Stimulated activated CD4-positive, alpha-beta T cell treated with anti-CD3 and anti-CD28 coated beads, Interleukin-1b, Interleukin-23, amount 100 ng/mL, for 1 hour (primary cell): ENCODE measurements at places on chromosomes 1 and 21.

- no peak for DNase-seq
Measured at GRCh38 chr1:43067977-43068751, 103.9 kb downstream of the EBNA1BP2 start.

GRCh38 chr1:52281518-52281917 lies 84.5 kb downstream of the CC2D1B start:
- DNase-seq: no peak

DNA sequence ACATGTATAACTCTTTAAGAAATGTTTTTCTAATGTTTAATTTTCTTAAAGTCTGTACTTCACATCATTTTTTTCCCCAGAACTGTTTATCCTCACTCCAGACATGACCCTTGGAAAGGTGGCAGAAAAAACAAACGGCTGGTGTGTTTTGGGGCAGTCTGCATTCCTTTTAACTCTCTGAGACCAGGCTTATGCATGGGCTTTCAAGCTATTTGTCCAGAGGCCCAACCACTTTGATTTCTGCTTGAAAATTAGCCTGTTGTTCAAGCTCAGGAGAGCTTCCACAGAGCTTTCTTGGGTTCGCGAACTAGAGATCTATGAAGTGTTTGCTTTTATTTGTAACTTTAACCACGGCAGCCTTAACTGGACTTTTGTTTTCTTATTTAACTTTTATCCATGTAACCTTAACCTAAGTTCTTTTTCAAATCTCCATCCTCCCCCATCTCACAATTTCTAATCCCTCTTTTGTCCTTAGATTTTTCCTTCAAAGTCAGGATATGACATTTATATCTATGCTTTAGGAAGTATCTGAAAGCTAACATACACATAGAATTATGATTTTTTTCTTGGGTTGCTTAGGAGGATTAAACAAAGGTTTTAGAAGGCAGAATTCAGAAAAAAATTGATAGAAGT lies 111.8 kb downstream of the FGGY start:
- no peak for DNase-seq

GRCh38 chr1:208158640-208159554 lies 85.3 kb downstream of the PLXNA2 start:
- no peak for DNase-seq

DNA sequence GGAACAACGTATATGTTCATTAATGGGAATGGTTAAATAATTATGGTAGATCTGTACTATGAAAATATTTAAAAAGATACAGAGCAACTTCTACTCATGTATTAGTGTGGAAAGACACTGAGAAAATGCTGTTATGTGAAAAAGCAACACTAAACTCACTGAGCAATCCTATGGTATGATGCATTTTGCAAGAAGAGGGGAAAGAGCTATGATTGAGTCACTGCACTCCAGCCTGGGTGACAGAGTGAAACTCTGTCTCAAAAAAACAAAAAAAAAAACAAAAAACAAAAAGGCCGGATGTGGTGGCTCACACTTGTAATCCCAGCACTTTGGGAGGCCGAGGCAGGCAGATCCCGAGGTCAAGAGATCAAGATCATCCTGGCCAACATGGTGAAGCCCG lies 44.4 kb downstream of the ATP5PO start:
- no peak for DNase-seq

GRCh38 chr21:42650441-42651421 lies 2.7 kb upstream of the PDE9A start:
- DNase-seq: no peak

DNA sequence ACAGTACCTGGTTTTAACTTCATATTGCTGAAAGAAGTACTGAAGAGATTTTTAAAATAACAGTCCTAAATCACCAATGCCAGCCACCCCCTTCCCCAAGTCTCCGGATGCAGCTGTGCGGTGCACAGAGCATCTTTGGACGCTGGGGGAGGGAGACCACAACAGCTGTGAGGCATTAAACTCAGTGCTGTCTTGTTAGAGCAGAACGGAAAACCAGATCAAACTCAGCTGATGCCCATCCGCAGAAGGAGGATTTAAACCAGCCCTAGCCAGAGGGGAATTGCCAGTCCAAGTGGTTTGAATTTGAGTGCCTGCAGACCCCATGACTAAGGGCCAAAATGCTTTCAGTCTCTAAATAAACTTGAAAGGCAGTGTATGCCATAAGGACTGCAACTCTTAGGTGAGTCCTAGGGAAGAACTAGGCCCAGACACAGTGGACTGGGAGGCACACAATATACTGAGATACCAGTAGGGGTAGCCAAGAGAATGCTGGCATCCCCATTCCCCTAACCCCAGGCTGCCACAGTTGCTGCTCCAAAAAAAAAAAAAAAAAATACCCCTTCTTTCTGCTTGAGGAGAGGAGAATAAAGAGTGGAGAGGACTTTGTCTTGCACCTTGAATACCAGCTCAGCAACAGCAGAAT lies 576.2 kb downstream of the NEGR1 start:
- no peak for DNase-seq

- DNase-seq: no peak
Measured at GRCh38 chr1:55310505-55310971, 95.4 kb upstream of the USP24 start.

GRCh38 chr21:34567604-34568155 lies 47.2 kb downstream of the RCAN1 start:
- no peak for DNase-seq
